D341Med (cell line): ENCODE measurements at places on chromosomes 1 and 21.

GRCh38 chr1:61641578-61642336, 83.2 kb downstream of the TM2D1 start:
- peak; percentile 87 for DNase-seq

DNA sequence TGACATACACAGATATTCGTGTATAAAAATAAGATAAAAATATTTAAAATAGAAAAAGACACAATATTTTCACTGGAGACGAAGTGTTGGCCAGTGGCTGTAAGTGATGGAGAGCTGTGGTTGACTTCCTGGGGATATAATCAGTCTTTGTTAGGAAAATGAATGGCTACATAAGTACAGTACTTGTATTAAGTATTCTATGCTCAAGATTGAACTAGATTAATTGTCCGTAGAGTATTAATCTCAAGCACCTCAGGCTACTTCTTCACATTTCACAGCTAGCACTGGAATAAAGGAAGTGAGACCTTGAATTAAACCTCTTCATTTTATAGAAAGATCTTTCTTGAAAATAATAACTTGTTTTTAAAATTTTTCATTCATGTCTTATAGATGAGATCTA, 39.0 kb upstream of the RGS5 start:
- DNase-seq = no peak

DNA sequence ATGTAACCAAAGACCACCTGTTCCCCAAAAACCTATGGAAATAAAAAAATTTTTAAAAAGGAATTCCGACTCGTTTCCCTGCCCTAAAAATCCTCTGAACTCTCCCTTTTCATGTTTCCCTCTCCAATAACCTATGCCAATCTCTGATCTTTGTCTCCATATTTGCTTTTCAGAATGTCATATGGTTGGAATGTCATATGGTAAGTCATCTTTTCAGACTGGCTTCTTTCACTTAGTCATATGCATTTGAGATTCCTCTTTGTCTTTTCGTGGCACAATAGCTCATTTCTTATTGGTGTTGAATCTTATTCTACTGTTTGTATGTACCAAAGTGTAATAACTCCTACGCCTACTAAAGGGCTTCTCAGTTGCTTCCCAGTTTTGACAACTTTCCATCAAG, 117.5 kb downstream of the BACH1 start:
- DNase-seq = no peak

GRCh38 chr1:36533897-36534296, 51.2 kb upstream of the CSF3R start:
- no peak for DNase-seq

GRCh38 chr21:41932576-41933312, 21.1 kb downstream of the C2CD2 start:
- no peak for DNase-seq

DNA sequence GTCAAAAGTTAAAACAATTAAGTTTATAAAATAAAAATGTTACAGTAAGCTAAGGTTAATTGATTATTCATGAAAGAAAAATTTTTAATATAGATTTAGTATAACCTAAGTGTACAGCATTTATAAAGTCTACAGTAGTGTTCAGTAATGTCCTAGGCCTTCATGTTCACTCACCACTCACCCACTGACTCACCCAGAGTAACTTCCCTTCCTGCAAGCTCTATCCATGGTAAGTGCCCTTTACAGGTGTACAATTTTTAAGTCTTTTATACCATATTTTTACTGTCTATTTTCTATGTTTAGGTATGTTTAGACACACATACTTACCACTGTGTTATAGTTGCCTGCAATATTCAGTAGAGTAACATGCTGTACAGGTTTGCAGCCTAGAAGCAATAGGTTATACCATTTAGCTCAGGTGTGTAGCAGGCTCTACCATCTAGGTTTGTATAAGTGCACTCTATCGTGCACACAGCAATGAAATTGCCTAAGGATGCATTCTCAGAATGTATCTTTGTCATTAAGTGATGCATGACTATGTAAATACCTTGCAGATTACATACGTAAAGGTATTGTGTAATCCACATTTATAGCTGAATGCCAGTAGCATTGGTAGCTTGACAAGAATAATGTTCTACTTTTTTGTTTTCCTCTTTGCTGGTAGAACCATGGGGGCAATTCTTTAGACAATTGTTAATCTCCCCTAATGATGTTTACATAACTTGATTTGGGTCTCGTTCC, 35.7 kb upstream of the GPR88 start:
- no peak for DNase-seq

GRCh38 chr1:17274186-17275170, 25.6 kb downstream of the PADI3 start:
- DNase-seq = peak; percentile 72

- no peak for DNase-seq
These were observed 39.0 kb downstream of the SMYD2 start for GRCh38 chr1:214319938-214320337.

- peak; percentile 14 for DNase-seq
These were observed 550.2 kb downstream of the USP25 start for GRCh38 chr21:16279731-16280581.

DNA sequence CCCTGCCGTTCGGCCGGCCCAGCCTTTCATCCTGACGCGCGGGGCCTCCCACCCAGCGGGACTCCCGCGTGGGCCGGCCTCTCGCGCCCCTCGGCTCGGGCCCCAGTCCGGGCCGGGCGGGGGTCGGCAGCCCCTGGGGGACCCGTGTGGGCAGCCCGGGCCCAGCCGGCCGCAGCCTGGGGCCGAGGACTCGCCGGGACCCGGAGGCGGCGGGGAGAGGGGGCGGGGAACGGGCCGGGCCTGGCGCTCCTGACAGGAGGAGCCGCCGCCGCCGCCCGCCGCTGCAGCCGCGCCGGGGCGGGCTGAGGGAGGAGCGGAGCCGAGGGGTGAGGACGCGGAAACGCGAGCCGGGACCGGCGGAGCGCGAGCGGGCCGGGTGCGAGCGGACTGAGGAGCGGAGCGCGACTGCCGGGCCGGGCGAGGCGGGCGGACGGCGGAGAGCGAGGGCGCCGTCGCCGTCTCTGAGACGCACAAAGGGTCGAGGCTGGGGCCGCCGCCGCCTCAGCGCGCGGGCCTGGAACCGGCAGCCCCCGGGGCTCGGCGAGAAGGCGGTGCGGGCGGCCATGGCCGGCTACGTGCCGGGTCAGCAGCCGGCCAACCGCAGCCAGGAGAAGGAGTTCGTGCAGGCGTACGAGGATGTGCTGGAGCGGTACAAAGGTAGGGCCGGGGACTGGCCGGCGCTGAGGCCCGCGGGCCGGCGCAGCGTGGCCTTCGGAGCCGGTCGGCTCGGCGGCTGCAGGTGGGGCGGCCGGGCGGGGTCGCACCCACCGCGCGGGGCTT, 79.1 kb downstream of the NDUFS5 start:
- DNase-seq = peak; percentile 76

- no peak for DNase-seq
These were observed 5.4 kb upstream of the DISP3 start for GRCh38 chr1:11473491-11474034.

GRCh38 chr1:93778457-93778856, 96.8 kb upstream of the BCAR3 start:
- DNase-seq = no peak

GRCh38 chr1:4600615-4601460, 53.6 kb upstream of the AJAP1 start:
- DNase-seq = no peak

DNA sequence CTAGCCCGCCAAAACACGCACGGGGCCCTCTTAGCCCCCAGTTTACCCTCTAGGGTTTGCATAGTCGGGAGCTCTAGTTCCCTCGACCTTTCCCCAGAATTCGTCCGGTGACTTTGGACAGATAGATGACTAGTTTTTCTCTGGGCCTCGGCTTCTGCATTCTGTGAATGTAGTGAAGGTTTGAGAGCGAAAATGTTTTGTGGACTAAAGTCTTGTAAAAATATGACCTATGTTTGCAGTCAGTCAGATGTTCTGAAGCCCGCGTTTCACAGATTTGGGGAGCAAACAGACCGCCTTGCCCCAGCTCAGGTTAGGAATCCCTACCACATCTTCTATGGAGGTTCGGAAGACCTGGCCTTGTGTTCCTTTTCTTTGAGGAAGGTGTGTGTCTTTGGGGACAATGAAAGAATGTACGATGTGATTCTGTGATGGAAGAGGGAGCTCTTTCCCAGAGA, 401 bp downstream of the UQCRH start:
- no peak for DNase-seq

DNA sequence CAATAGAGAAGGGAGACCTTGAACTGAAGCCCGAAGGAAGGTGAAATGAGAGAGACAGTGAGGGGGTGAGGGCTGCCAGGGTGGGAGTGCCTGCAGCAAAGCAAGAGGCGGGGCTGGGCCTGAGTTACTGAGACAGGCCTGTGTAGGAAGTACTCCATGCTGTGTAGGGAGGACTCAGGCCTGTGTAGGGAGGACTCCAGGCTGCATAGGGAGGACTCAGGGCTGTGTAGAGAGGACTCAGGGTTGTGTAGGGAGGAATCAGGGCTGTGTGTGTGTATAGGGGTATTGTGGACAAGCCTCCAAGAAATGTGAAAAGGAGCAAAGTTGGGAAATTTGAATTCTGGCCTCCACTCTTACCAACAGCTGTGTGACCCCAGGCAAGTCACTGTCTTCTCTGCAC, 133.8 kb upstream of the CACNA1E start:
- no peak for DNase-seq
